ENCODE measurements at places on chromosomes 2 and 18. TPM values are rescaled to one million over a fixed set of nuclear protein-coding genes. Genes with fewer than 3 reads are reported as not detected.

Gene PIEZO2
- 5.0 TPM for total RNA-seq

DNA sequence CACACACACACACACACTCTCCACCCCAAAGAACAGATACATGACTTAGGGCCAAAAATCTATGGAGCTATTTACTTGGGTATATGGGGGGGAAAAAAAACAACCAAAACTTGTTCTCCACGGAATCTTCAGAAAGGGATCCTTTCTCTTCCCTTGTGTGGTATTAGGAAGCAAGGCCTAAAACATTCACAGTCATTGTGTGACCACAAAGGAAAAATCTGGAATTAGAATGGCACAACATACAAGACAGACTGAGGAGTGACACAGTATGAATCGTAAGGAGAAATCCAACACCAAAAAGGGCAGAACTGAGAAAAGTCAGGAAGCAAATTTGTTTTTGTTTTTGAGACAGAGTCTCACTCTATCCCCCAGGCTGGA lies 70.3 kb downstream of the ASXL2 start:
- no peaks in the 10 kb centered on the region for H3K27me3 ChIP-seq
- H3K4me3 ChIP-seq = no peak overlapping the region
- DNase-seq = no peak
- no peaks in the 10 kb centered on the region for H3K4me1 ChIP-seq
- peaks cover 11% of the 10 kb centered on the region for H3K36me3 ChIP-seq

- peaks cover 10% of the 10 kb centered on the region for H3K4me1 ChIP-seq
- H3K27ac ChIP-seq = no peak overlapping the region
- H3K27me3 ChIP-seq = no peaks in the 10 kb centered on the region
- H3K4me3 ChIP-seq = peak overlapping the region; percentile 95
- H3K36me3 ChIP-seq = no peaks in the 10 kb centered on the region
- DNase-seq = peak; percentile 54
Observed at GRCh38 chr2:171432969-171433762, 624 bp downstream of the METTL8 start.

DNA sequence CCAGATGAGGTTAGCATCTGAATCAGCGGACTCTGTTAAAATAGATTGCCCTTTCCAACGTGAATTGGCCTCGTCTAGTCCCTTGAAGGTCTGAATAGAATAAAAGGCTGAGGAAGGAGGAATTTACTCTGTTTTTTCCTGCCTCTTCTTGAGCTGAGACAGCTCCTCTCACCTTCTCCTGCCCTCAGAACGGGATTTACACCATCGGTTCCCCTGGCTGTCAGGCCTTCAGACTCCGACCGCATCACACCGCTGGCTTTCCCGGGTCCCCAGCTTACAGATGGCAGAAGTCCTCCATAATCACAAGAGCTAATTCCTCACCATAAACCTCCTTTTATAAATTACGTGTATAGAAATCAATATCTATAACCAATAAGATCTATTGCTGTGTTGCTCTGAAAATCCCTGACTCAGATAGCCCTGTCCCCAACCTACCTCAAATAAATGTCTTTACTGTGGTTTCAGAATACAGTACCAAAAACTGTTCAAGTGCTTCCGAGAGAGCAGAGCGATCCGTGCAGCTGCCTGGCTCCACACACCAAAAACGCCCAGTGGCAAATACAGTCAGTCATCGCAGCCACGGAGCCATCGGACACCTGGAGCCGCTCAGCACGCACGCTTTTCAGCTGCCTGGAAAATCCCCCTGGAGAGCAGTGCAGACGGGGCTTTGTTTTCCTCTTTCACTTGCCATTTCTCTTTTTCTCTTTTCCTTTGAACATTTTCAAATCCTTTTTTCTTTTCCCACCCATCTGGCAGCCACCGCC lies 196.9 kb downstream of the NRP2 start:
- no peak overlapping the region for H3K27ac ChIP-seq
- H3K36me3 ChIP-seq = no peaks in the 10 kb centered on the region
- no peak for DNase-seq
- no peaks in the 10 kb centered on the region for H3K4me1 ChIP-seq
- H3K27me3 ChIP-seq = no peaks in the 10 kb centered on the region
- H3K4me3 ChIP-seq = no peak overlapping the region

Gene CIB4
- total RNA-seq = 0.94 TPM

GRCh38 chr18:24534271-24534670 lies 73.8 kb downstream of the HRH4 start:
- H3K4me1 ChIP-seq = no peaks in the 10 kb centered on the region
- H3K27ac ChIP-seq = no peak overlapping the region
- no peaks in the 10 kb centered on the region for H3K36me3 ChIP-seq
- no peak for DNase-seq
- no peak overlapping the region for H3K4me3 ChIP-seq

GRCh38 chr2:221143231-221143630 lies 428.9 kb downstream of the EPHA4 start:
- H3K27me3 ChIP-seq = no peaks in the 10 kb centered on the region
- no peaks in the 10 kb centered on the region for H3K36me3 ChIP-seq
- DNase-seq = no peak
- no peak overlapping the region for H3K4me3 ChIP-seq

Gene UGT1A10
- total RNA-seq = not detected

GRCh38 chr2:85953476-85953875 lies 64.7 kb upstream of the ST3GAL5 start:
- no peaks in the 10 kb centered on the region for H3K36me3 ChIP-seq
- peak overlapping the region; percentile 96 for H3K27ac ChIP-seq
- no peak overlapping the region for H3K4me3 ChIP-seq
- no peaks in the 10 kb centered on the region for H3K27me3 ChIP-seq
- peak; percentile 32 for DNase-seq
- peaks cover 65% of the 10 kb centered on the region for H3K4me1 ChIP-seq

Gene PGAP1
- 20.3 TPM for total RNA-seq

DNA sequence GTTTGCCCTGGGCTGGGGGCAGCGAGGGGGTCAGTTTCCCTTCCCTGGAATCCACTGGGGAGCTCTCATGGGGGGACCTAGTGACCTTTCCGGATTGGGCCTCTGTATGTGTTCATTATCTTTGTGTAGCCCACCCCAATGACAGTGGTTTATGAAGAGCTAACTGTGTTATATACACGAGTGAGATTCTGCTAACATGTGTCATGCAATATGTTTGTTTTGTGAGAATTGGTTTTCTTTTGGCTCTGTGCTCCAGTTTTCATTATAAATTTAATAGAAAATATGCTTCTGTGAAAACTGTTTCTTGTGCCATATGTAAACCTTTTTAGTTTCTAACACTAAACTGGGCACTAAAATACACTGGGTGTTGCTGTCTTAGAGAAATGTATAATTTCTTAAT lies 110.6 kb downstream of the WDSUB1 start:
- no peaks in the 10 kb centered on the region for H3K27me3 ChIP-seq
- DNase-seq = no peak
- H3K36me3 ChIP-seq = peaks cover 13% of the 10 kb centered on the region

GRCh38 chr2:120504936-120505705 lies 159.2 kb downstream of the INHBB start:
- no peaks in the 10 kb centered on the region for H3K27me3 ChIP-seq
- H3K36me3 ChIP-seq = no peaks in the 10 kb centered on the region
- H3K4me3 ChIP-seq = no peak overlapping the region

Gene TRIM43
- not detected for total RNA-seq

DNA sequence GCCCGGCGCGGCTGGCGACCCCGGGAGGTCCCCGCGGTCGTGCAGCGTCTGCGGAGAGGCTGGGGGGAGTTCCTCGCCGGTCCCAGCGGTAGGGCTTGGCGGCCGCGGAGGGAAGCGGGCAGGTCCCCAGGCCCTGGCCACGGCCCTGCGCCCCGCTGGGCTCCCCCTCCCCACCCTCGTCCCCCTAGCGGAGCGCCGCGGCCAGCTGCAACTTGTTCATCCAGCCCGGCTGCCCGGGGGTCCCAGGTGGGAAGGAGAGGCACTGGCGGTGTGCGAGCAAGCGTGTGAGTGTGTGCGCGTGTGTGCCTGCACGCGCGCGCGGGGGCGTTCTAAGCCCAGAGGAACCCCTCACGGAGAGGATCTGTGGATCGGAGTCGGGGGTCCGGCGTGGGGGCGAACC lies 1.3 kb downstream of the PTPRM start:
- peak overlapping the region; percentile 95 for H3K4me3 ChIP-seq
- peak overlapping the region; percentile 97 for H3K27ac ChIP-seq
- H3K4me1 ChIP-seq = peaks cover 20% of the 10 kb centered on the region
- DNase-seq = peak; percentile 53

GRCh38 chr2:225309516-225309915 lies 90.0 kb upstream of the NYAP2 start:
- H3K4me3 ChIP-seq = no peak overlapping the region
- no peak overlapping the region for H3K27ac ChIP-seq
- H3K4me1 ChIP-seq = no peaks in the 10 kb centered on the region
- H3K36me3 ChIP-seq = no peaks in the 10 kb centered on the region
- H3K27me3 ChIP-seq = no peaks in the 10 kb centered on the region

Gene EML6
- 5.6 TPM for total RNA-seq

DNA sequence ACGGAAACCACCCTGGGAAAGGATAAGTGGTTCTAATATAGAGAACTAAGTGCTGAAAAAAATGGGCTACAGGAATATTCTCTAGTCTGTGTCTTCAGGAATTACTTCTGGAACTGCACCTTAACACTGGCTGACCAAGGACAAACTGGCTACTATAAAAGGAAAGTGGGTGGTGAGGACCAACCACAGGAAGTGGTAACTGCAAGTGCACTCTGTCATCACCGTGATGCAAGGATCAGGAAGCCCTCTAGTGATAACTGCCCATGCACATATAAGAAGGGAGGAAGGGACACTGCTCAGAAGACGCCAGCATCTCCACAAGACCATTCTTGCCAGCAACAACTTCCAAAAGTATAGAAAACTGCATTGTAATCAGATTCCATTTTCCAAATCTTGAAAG lies 424.4 kb upstream of the RGPD4 start:
- H3K27ac ChIP-seq = peak overlapping the region; percentile 81
- H3K27me3 ChIP-seq = no peaks in the 10 kb centered on the region
- no peak overlapping the region for H3K4me3 ChIP-seq
- no peaks in the 10 kb centered on the region for H3K36me3 ChIP-seq
- DNase-seq = no peak

Gene C2orf68
- 30.1 TPM for total RNA-seq

- H3K27me3 ChIP-seq = no peaks in the 10 kb centered on the region
- H3K4me3 ChIP-seq = no peak overlapping the region
- H3K27ac ChIP-seq = no peak overlapping the region
- DNase-seq = no peak
Observed at GRCh38 chr2:69810550-69810949, 18.9 kb upstream of the GMCL1 start.

Gene CNTNAP5
- not detected for total RNA-seq

Gene RNF144A
- total RNA-seq = 12.0 TPM

GRCh38 chr2:99818842-99819241 lies 323.5 kb downstream of the AFF3 start:
- no peak overlapping the region for H3K4me3 ChIP-seq
- DNase-seq = no peak
- H3K36me3 ChIP-seq = no peaks in the 10 kb centered on the region
- no peaks in the 10 kb centered on the region for H3K4me1 ChIP-seq
- no peak overlapping the region for H3K27ac ChIP-seq

- H3K27me3 ChIP-seq = no peaks in the 10 kb centered on the region
- peaks cover 15% of the 10 kb centered on the region for H3K36me3 ChIP-seq
- no peak for DNase-seq
- no peak overlapping the region for H3K4me3 ChIP-seq
- H3K4me1 ChIP-seq = no peaks in the 10 kb centered on the region
Observed at GRCh38 chr2:131520526-131520925, 7.2 kb upstream of the CCDC74A start.

Gene ELAC1
- total RNA-seq = 20.3 TPM

GRCh38 chr2:85490861-85491755 lies 47.9 kb upstream of the MAT2A start:
- H3K36me3 ChIP-seq = no peaks in the 10 kb centered on the region
- DNase-seq = no peak
- no peak overlapping the region for H3K27ac ChIP-seq
- no peaks in the 10 kb centered on the region for H3K27me3 ChIP-seq

DNA sequence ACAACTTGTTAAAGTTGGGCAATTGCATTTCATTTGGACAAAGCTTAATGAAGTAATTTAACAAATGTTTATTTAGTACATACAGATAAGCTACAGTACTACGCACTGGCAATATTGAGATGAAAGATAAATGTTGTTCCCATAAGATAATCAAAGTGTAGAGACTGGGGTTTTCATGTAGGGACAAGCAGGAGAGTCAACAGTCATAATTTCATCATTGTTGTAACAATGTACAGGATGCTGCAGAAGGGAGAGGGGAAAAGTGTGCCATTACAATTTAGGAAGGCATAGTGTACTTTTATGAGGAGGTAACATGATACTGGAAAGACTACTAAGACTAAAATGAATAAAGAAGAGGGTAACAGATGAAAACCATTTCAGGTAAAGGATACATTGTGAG lies 441.6 kb downstream of the ERBB4 start:
- no peak overlapping the region for H3K27ac ChIP-seq
- H3K4me3 ChIP-seq = no peak overlapping the region
- no peaks in the 10 kb centered on the region for H3K27me3 ChIP-seq
- no peaks in the 10 kb centered on the region for H3K36me3 ChIP-seq
- peaks cover 3% of the 10 kb centered on the region for H3K4me1 ChIP-seq

Gene GAD1
- 0.33 TPM for total RNA-seq

GRCh38 chr2:23794234-23794633 lies 132.7 kb downstream of the ATAD2B start:
- no peaks in the 10 kb centered on the region for H3K4me1 ChIP-seq
- no peak overlapping the region for H3K4me3 ChIP-seq
- no peaks in the 10 kb centered on the region for H3K36me3 ChIP-seq
- no peak for DNase-seq
- no peak overlapping the region for H3K27ac ChIP-seq

Gene NCK2
- total RNA-seq = 62.6 TPM

Gene PEX13
- 71.3 TPM for total RNA-seq

Gene ADRA2B
- 1.3 TPM for total RNA-seq

DNA sequence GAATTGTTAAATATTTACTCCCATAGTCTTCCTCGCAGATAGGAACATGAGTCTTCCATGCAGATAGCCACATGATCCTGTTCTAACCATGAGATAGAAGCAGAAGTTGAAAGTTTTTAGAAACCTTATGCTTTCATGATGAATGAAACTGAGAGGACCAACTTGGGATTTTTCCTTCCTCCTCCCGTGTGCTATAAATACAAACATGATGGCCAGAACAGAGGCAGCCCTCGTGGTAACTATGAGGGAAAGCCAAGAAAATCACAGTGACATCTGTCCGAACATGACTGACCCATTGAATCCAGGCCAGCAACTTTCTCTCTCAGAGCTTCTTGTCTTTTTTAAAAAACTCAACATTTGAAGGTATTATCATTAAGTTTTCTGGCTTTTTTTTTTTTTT lies 78.5 kb downstream of the ACAA2 start:
- DNase-seq = no peak
- no peak overlapping the region for H3K27ac ChIP-seq
- no peak overlapping the region for H3K4me3 ChIP-seq
- H3K36me3 ChIP-seq = no peaks in the 10 kb centered on the region

- H3K4me3 ChIP-seq = no peak overlapping the region
- no peak for DNase-seq
- no peak overlapping the region for H3K27ac ChIP-seq
- no peaks in the 10 kb centered on the region for H3K4me1 ChIP-seq
Observed at GRCh38 chr2:45191976-45192375, 182.7 kb upstream of the SIX2 start.

- H3K4me1 ChIP-seq = peaks cover 15% of the 10 kb centered on the region
- no peak overlapping the region for H3K27ac ChIP-seq
- no peak for DNase-seq
Observed at GRCh38 chr2:10327896-10328669, 25.4 kb downstream of the HPCAL1 start.

Gene GNAL
- total RNA-seq = 25.8 TPM

Gene NAT8
- total RNA-seq = not detected

Gene RGPD3
- total RNA-seq = 1.2 TPM

Gene OXER1
- total RNA-seq = 0.78 TPM

GRCh38 chr2:201358684-201359083 lies 1.5 kb upstream of the FLACC1 start:
- H3K4me3 ChIP-seq = no peak overlapping the region
- peaks cover 4% of the 10 kb centered on the region for H3K36me3 ChIP-seq
- no peaks in the 10 kb centered on the region for H3K4me1 ChIP-seq
- H3K27ac ChIP-seq = no peak overlapping the region
- DNase-seq = no peak

Measured in thyroid gland (tissue), 4 donors.